Activated naive CD8-positive, alpha-beta T cell treated with anti-CD3 and anti-CD28 coated beads, Interleukin-2, amount 50 U/mL, for 24 hours (primary cell): ENCODE measurements at places on chromosomes 5 and 9.
A peak's percentile ranks its signal among the peaks of the same experiment; 100 is the strongest.

- DNase-seq = peak; percentile 47
Measured at GRCh38 chr9:97615439-97616072, 17.6 kb downstream of the TSTD2 start.

GRCh38 chr5:9726931-9727330 lies 96.8 kb upstream of the TAS2R1 start:
- no peak for DNase-seq

GRCh38 chr5:111070272-111071134 lies 1.0 kb upstream of the TSLP start:
- DNase-seq = peak; percentile 38

DNA sequence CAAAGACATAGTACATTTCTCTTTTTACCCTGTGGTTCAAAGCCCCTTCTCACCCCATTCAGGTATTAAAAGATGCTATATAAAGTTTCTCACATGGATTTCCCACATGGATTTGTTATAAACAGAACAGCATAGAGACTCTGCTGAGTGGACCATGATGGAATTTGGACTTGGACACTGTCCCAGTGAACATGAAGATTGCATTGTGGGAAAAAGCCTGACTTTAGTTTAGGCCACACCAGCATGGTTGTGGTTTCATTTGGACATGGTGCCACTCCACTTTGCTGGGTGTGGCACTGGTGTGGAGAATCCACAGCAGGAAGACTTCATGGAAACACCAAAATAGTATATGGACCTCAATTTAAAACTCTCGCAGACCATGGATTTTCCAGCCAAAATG lies 124.6 kb downstream of the ARHGAP26 start:
- DNase-seq = no peak

- no peak for DNase-seq
Measured at GRCh38 chr9:9905736-9906135, 707.1 kb downstream of the PTPRD start.

DNA sequence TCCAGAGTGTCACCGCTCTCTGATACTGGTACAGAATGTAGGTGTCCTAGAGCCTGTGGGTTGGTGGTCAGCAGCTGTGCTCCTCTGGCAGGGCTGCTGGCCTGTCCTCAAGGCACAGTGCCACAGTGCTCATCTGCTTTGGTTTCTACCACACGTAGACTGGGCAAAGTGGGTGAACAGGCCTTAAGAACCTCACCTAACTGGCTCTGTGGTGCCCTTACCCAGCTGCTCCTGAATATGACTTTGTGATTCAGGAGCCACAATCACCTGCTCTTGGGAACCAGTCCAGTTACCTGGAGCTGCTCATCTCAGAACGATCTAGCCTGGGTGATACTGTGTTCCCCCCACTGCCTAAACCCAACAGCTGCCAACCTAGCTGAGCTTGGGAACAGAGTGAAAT lies 6.4 kb downstream of the NOP16 start:
- DNase-seq = no peak

DNA sequence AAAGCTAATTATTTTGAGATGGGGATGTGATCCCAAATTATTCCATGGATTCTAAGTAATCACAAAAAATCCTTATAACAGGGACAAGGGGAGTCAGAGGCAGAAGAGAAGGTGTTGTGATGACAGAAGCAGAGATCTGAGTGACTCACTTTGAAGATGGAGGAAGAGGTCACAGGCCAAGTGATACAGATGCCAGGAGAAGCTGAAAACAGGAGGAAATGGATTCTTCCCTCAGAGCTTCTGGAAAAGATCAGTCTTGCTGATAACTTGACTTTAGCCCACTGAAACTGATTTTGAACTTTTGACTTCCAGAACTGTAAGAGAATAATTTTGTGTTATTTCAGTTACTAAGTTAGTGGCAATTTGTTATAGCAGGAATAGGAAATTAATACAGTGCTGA lies 105.3 kb downstream of the GCNT1 start:
- no peak for DNase-seq

GRCh38 chr5:112316731-112317130 lies 102.3 kb downstream of the EPB41L4A start:
- DNase-seq = no peak

DNA sequence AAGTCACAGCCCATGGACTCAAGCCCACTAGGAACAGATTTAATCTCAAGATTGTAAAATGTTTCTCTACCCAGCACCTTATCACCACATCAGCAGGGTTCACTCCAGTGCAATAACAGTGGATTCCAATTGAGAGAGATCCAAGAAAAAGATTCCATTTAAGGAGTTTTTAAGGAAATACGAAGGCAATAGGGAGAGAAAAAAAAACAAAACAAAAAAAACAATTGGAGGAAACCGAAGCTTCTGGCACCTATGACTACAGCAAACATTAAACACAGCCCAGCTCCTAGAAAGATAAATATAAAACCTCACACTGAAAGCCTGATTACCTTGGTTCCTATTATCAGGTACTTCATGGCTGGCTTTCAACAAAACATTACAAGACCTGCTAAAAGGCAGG lies 192.7 kb downstream of the DAB2IP start:
- no peak for DNase-seq

DNA sequence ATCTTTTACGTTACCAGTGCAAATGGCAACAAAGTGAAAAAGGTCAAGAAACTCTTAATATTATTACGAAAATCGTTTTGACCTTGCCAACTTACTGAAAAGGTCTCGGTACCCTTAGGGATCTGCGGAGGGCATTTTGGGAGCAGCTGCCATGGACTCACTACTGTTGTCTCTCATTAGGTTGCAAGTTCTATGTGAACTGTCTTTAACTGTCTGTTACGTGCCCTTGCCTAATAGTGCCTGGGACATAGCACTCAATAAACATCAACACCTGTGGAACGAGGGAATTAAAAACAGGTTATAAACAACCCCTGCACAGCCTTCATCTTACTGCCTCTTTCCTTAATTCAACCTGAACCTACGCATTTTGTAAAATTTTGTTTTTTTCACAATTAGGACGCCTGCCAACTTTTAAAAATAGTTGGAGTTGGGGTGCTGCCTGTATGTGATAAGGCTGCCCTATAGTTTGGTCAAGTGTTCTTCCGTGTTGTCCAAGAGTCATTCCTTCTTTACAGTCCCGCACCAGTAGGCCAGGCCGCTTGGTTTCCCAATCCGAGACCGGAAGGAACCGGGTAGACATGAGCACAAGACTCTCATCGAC lies 527 bp upstream of the SREK1 start:
- no peak for DNase-seq

- no peak for DNase-seq
Measured at GRCh38 chr5:38728029-38728428, 117.8 kb upstream of the OSMR start.

DNA sequence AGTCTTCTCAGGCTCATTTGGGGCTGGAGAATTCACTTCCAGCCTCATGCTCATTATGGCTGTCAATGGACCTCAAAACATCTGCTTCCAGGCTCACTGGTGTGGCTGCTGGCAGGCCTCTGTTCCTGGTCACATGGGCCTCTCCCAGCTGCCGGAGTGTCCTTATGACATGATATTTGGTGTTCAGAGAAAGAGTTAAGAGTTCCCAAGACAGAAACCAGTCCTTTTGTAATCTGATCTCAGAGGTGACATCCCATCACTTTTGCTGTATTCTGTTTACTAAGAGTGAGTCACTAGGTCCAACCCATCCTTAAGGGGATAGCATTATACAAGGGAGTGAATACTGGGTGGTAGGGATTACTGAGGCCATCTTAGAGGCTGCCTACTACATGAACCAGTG lies 104.6 kb downstream of the CACNA1B start:
- no peak for DNase-seq

DNA sequence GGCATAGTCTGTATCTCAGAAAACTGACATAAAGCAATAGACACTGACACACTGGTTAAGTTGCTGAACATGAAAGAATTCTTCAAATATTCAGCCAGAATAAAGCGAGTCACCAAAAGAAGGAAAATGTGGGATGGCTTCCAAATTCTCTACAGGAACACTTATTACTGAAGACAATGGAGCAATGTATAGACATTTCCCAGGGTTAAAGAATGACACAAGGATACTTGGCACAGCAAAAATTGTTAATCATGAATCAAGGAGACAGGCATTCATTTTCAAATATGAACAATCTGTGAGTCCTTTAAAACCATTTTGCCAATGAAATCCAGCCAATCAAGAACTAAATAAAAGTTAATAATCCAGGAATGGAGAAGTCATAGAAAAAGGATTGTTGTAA lies 92.5 kb downstream of the MTX3 start:
- no peak for DNase-seq

- DNase-seq = peak; percentile 13
Measured at GRCh38 chr5:141692533-141692888, 10.5 kb upstream of the ARAP3 start.

DNA sequence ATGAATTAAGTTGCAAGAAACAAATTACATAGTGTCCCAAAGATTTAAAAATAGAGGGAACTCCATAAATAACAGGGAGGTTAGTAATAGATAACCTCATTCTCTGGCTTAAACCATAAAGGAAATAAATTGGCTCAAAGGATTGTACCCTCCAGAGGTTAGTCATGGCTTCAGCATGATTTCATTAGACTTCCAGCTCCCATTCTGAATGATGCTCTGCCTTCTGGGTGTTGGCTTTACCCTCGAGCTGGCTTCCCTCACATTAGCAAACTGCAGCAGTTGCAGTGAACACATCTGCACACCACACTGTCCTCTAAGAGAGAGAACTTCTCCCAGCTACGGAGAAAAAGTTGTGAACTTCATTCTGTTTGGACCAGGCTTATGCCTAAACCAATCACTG lies 70.4 kb downstream of the RGS7BP start:
- DNase-seq = no peak

GRCh38 chr9:128689820-128690683 lies 1.0 kb downstream of the SET start:
- peak; percentile 41 for DNase-seq

DNA sequence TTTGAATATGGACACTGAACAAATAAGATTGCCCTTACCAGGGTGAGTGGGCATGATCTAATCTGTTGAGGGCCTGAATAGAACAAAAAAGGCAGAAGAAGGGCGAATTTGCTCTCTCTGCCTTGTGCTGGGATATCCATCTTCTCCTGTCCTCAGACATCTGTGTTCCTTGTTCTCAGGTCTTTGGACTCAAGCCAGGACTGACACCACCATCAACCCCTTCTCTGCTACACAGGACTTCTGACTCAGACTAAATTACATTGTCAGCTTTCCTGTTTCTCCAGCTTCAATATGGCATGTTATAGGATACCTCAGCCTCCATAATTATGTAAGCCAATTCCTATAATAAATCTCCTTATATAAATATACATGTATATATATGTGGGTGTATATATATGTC lies 40.8 kb upstream of the SLCO6A1 start:
- no peak for DNase-seq

- DNase-seq = no peak
Measured at GRCh38 chr9:114460513-114461199, 44.6 kb downstream of the WHRN start.

DNA sequence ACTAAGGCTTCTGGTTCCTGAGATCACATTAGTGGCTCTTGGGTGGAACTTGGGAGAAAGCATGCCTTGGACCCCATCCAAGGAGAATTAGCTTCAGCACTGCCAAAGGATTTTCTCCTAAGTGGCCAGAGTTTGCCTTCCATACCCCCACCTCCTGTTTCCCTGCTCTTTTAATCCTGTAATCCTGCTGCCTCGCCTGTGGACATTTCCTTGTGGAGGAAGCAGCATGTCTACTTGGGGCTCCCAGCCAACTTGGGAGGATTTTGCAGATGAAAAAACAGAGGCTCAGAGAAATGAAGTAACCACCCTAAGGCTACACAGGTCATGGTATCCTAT lies 1.6 kb downstream of the ARSI start:
- DNase-seq = no peak

DNA sequence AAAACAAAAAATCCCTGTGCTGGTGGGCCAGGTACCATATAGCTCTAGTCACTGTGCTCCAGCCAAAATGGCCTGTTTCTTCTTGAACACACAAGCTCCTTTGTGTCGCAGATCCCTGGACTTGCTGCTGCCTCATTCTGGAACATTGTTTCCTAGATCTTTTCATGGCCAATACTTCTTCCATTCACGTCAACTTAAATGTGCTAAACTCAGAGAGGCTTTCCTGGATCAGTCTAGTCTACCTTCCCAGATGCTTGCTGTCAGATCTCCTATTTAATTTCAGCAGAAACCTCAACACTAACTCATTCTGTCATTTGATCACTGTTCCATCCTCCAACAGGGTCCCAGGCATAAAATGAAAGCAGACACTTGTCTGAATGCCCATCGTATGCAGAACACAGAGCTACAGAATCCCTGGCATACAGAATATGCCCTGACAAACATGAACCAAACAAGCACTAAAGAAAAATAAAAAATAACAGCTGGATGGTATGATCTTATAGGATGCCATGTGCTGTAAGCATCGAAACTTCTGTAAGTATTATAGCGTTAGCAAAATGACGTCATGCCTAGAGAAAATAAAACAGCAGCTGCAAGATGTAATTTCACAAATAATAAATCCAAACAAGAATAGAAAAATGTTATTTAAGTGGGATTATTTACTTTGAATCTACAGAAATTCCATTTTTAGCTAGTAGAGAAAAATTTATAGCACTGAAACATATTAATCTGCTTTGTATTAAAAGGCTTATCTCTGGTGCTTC lies 403.7 kb upstream of the DAP start:
- DNase-seq = no peak

DNA sequence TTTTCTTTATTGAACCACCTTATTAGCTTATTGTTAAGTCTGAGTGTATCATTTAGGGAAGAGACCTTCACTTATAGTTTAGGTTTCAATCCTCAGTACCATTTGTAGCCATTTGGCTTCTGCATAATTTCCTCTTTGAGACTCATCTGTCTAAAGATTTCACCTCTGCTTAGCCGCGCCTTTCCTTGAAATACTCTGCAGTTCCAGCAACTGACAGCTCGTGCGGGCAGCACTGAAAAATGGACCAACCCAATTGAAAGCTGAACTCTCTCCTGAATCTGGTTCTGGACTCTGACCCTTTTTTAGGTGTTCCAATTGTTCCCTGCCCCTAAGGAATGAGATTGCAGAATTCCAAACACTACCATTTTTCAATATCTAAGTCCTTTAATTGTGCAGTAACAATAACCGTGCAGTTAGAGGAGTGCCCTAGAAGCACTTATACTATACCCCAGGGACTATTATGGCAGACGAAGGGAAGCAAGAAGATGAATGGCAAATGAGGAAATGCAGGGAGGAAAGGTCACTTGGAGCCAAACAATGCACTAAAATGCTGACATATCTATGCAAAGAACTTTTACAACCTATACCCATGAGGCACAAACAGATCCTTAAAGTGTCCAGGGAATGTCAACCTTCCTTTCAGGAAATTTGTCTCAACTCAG lies 50.1 kb upstream of the PDE4D start:
- DNase-seq = no peak

DNA sequence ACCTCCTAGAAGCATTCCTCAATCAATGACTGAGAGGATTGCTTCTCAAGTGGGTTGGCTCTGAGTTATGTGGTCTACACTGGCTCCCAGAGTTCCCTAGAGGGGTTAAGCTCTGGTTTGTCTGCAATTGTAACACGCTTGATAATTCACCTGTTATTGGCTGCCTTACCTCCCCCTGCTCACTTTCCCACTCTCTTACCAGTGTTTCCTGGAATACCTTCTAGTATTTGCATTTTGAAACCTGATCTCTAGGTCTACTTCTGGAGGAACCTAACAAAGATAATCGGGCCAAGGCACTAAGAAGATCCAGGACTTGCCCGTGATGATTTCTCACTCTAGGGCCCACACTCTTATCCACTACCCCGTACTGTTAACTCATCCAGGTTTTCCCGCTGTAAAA lies 110.1 kb upstream of the MAP3K1 start:
- no peak for DNase-seq
